Thoracic aorta (tissue), 2 donors: ENCODE measurements at places on chromosomes 2 and 18. TPM values are rescaled to one million over a fixed set of nuclear protein-coding genes. Genes with fewer than 3 reads are reported as not detected.

- DNase-seq: no peak
Observed at GRCh38 chr2:55875434-55876135, 48.0 kb downstream of the EFEMP1 start.

DNA sequence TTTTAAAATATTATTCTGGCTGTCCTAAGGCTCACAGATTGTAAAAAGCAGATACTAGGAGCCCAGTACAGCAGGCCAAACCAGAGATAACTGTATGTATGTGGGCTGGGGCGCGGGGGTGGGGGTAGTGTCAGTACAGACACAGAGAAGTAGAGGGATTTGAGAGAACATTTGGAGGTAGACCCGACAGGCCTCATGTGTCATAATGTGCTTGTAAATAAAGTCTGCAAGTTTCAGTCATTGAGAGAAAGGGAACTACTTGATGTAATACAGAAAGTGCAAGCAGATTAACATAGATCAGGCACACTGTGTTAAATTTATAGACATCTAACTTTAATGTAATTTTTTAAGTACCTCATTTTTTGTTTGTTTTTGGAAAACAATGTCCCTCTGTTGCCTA is 7.4 kb upstream of the POLI start:
- DNase-seq: no peak

DNA sequence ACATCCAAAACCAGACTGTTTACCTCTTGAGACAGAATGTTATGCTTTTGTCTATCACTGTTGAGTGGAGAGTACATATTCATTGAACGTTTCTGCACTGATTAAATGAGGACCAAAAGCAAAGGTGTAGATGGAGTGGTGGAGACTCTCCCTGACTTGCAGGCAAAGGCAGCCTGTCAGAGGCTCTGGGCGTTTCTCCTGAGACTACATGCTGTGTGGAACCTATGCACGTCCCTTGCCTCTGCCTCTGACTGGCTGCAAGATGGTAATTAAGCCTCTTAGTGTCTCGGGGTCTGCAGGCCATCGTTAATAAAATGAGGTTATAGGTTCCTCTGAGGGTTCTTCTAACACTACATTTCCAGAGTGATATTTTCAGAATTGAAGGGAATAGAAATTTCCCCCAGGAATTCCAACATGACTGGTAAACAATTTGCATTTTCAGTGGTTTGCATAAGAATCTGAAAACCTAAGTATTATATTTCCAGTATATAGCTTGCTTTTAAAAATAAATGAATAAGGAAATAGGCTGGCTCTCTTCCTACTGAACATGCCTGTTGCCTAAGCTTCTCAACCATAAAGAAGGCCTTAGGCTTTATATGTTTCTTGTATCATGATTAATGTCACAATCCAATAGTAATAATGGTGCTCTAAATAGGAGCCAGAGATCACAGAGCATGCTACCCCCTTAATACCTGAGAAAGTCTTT is 107.4 kb downstream of the FTCDNL1 start:
- no peak for DNase-seq

- DNase-seq: no peak
Observed at GRCh38 chr18:61348230-61348629, 15.0 kb downstream of the CDH20 start.

DNA sequence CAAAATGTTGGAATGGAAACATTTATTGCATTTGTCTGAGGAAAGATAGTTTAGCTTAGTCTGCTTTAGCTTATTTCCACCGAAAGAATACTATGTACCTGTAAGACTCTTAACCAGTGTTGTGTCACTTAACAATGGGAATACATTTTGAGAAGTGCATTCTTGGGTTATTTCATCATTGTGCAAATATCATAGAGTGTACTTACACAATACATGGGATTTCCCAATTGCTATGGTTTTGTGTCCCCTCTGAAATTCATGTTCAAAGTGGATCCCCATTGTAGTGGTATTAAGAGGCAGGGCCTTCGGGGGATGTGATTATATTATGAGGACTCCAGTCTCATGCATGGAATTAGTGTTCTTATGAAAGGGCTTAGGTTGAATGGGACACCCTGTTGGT is 249.4 kb upstream of the UBE2E3 start:
- no peak for DNase-seq

- no peak for DNase-seq
Observed at GRCh38 chr18:38450876-38451275, 885.3 kb upstream of the CELF4 start.

The PFN4 gene
- not detected for total RNA-seq

The GALR1 gene
- total RNA-seq: 0.28 TPM

The CYS1 gene
- total RNA-seq: 13.5 TPM

The PAX8 gene
- 2.4 TPM for total RNA-seq
